ENCODE measurements at places on chromosomes 6 and 20.

GRCh38 chr6:143677577-143677890 lies 231 bp upstream of the PHACTR2 start:
- DNase-seq = no peak

DNA sequence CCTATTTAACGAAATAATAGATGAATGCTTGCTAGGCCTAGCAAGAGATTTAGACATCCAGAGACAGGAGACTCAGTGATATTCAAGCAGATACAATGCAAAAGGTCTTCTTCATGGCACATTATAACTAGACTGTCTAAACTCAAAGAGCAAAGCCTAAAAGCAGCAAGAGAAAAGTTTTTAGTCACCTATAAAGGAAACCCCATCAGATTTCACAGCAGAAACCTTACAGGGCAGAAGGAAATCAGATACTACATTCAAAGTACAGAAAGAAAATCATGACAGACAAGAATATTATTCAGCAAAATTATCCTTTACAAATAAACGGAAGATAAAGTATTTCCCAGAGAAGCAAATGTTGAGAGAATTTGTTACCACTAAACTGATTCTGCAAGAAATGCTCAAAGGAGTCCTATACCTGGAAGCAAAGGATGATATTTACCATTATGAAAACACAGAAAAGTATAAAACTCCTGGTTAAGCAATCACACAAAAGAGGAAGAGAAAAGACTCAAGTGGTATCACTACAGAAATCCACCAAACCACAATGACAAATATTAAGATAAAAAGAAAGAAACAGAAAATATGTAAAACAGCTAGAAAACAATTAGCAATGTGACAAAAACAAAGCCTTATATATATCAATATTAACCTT lies 333.7 kb downstream of the MEI4 start:
- DNase-seq = no peak

GRCh38 chr6:69863766-69864165 lies 2.6 kb upstream of the COL19A1 start:
- no peak for DNase-seq

DNA sequence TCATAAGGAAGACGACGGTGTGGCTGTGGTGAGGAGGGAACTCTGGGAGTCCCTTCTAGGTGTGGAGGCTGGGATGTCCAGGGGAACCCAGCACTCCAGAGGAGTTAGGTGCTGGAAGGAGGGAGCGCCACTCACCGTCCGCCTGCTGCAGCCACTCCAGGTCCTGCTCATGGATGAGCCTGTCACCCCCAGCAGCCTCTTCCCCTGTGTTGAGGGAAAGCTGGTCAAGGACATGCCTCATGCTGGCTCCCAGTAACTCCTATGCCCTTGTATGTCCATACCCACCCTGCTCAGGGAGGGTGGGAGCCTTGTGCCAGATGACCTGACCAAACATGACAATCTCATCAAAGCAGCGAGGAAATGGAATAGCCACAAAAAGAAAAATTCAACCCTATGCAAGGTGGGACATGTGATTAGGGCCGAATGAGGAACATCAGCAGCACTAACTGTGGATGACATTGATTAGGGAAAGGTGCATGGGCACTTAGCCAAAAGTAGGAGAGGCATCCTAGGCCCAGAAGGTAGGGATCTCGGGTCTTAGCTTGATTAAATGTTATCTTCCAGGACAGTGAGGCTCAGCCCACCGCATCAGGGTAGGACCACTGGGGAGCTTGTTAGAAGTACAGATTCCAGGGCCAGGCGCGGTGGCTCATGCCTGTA lies 3.0 kb downstream of the DNPH1 start:
- no peak for DNase-seq

DNA sequence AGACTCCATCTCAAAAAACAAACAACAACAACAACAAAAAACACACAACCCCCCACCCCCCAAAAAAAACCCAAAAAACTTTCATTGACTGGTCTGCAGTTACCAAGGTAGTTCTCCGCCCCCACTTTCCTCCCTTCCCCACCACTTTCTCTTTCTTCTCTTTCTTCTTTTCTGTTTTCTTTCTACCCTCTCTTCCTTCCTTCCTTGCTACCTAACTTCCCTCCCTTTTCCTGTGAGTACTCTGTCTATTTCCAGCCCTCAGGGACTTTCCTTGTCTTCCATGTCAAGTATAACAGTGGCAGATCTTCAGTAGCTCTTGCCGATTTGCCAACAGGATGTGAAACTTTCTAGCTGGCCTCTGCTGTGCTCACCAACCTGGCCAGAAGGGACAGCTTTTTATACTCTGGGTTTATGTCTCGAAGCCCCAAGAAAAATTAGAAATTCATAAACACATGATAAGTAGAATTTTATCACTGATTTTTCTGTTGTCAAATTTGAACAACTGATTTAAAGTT lies 399.5 kb downstream of the QKI start:
- no peak for DNase-seq

DNA sequence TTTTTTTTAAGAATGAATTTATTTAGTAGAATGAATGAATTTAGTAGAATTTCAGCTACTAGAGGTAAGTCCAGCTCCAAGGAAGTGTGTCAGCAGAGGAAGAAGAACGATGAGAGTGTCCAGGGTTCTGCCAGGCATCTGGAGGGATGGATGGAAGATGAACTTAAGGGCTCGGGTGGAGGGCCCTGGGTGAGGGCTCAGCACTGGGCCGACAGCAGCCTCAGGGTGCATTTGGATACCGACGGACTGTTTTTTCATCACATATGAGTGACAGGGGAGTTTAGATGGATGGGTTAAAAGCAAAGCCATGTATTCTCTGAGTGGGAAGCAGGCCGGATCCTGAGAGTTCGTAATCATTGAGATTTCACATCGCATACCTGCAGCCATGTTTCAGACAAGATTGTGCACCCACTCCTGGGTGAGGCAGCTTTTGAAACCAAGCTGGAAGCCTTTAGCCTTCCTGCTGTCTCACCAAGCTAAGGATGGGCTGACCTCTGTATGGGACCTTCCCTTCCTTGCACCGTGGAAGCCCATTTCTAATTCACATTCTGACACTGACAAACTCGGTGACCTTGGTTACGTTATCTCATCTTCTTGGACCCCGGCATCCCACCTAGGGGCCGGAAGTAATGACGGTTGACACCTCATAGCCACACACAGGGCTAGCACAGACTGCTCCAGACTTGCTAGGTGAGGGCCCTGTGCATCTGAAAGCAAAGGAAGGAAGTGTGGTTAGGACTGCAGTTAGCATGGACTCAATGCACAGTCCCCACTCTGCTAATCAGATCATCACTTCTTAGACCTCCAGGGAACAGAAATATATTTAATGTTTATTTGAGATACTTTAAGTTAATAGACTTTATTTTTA lies 228.5 kb downstream of the SLC24A3 start:
- DNase-seq = no peak

DNA sequence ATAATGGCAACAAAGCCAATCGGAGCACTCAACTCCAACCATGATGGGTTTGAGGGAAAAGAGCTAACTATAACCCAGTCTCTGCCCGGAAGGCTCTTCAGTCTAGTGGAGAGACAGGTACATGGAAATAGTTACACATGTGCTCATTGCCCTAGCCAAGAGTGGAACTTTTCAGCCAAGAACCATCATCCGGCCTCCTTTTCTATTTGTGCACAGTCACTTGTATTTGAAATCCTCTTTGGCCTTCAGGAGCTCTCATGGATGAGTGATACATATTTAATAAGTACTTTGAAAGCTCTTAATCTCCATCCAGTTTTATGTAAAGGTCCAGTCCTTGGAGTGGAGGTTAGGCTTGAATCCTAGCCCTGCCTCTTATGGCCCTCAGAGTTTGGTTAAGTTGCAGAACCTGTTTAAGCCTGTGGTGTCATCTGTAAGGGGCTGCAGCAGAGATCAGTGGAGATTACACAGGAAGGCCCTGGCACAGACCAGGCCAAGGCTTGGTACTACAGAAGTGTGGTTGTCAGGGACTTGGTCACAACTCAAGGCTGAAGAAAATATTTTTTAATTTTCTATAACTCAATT lies 72.3 kb upstream of the SMLR1 start:
- DNase-seq = no peak

- no peak for DNase-seq
Measured at GRCh38 chr6:108622641-108623298, 62.1 kb downstream of the FOXO3 start.

- no peak for DNase-seq
Measured at GRCh38 chr6:21245488-21245887, 348.1 kb upstream of the SOX4 start.
